ENCODE measurements at places on chromosomes 3 and 15. TPM values are rescaled to one million over a fixed set of nuclear protein-coding genes. Genes with fewer than 3 reads are reported as not detected.

The PLD1 gene
- polyA plus RNA-seq, result 15.7 TPM

The BOC gene
- polyA plus RNA-seq, result 26.6 TPM

The GOLGA8M gene
- 4.5 TPM for polyA plus RNA-seq

The PLXNB1 gene
- polyA plus RNA-seq, result 222 TPM

The WNT7A gene
- 0.03 TPM for polyA plus RNA-seq

The ARPIN gene
- 33.1 TPM for polyA plus RNA-seq

The ACTC1 gene
- 1.0 TPM for polyA plus RNA-seq

The MNS1 gene
- 35.2 TPM for polyA plus RNA-seq

The GPR62 gene
- polyA plus RNA-seq, result 0.48 TPM

The SLC22A13 gene
- polyA plus RNA-seq, result 4.4 TPM

The FAM81A gene
- 30.7 TPM for polyA plus RNA-seq

The ILDR1 gene
- 7.4 TPM for polyA plus RNA-seq

The GRK7 gene
- polyA plus RNA-seq, result 0.18 TPM

The CCK gene
- not detected for polyA plus RNA-seq

The NTRK3 gene
- polyA plus RNA-seq, result 13.7 TPM

The ARPP21 gene
- polyA plus RNA-seq, result 1.3 TPM

The HEXA gene
- 125 TPM for polyA plus RNA-seq

The UQCC5 gene
- 14.0 TPM for polyA plus RNA-seq

The IMPG2 gene
- 0.76 TPM for polyA plus RNA-seq

The CTXN2 gene
- polyA plus RNA-seq, result 0.12 TPM

The STRIT1 gene
- polyA plus RNA-seq, result 1.5 TPM

The SUSD5 gene
- polyA plus RNA-seq, result 4.5 TPM

The GPR156 gene
- 3.4 TPM for polyA plus RNA-seq

The MELTF gene
- polyA plus RNA-seq, result 2.6 TPM
